ENCODE measurements at places on chromosomes 11 and 22. TPM values are rescaled to one million over a fixed set of nuclear protein-coding genes. Genes with fewer than 3 reads are reported as not detected.

The TBX10 gene
- total RNA-seq, result 0.51 TPM

The GRIK4 gene
- 0.11 TPM for total RNA-seq

The SHISA8 gene
- total RNA-seq, result 6.4 TPM

The OR8G5 gene
- not detected for total RNA-seq

The RAB30 gene
- total RNA-seq, result 24.2 TPM

The BIK gene
- not detected for total RNA-seq

The ABCG4 gene
- total RNA-seq, result 1.5 TPM

DNA sequence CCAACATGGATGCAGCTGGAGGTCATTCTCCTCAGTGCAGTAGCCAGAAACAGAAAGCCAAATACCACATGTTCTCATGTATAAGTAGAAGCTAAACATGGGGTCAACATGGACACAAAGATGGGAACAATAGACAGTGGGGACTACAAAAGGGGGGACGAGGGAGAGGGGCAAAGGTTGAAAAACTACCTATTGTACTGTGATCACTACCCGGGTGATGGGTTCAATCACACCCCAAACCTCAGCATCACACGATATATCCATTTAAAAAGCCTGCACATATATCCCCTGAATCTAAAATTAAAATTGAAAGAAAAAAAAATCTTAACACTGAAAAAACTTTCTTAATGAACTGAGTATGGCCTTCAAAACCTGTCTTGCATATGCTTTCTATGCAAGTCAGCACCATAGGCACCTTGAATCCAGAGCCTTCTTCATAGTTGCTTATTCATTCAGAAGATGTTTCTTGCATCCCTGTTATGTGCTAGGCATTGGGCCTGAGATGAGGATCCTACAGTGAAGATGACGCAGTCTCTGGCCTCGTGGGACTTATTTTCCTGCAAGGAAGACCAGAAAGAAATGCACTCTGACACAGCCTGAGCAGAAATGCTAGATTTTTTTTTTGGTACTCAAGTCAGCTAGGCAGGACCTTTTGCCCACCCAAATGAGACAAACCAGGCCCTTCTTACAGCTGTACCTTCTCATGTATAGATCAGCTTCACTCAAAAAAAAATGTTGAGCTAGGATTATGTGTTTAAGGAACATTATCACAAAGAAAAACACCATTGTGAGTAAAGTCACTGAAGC is 21.0 kb downstream of the NNMT start:
- no peak for DNase-seq

GRCh38 chr11:47564933-47565339 is 463 bp upstream of the PTPMT1 start:
- DNase-seq, result no peak

- DNase-seq, result no peak
Measured at GRCh38 chr11:102457865-102458264, 5.3 kb upstream of the TMEM123 start.

DNA sequence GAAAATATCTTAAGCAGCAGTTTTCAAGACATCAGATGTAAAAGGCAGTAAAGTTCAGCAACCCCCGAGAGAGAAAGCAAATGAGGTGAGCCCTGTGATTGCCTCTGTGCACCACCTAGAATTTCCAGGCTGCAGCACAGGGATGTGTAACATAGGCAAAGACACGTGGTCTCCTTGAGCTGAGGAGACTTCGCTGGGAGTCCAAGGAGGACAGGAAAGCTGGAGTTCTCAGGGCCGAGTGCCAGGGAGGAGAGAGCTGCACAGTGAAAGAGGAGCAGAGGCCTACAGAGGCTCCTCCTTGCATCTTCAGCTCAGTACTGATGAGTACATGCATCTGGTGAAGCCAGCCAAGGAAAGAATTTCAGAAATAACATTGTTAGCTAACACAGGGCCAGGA is 17.6 kb upstream of the TOLLIP start:
- no peak for DNase-seq

GRCh38 chr11:103948187-103948763 is 88.2 kb upstream of the DDI1 start:
- no peak for DNase-seq

GRCh38 chr11:128481135-128481534 is 106.2 kb downstream of the ETS1 start:
- DNase-seq, result no peak

DNA sequence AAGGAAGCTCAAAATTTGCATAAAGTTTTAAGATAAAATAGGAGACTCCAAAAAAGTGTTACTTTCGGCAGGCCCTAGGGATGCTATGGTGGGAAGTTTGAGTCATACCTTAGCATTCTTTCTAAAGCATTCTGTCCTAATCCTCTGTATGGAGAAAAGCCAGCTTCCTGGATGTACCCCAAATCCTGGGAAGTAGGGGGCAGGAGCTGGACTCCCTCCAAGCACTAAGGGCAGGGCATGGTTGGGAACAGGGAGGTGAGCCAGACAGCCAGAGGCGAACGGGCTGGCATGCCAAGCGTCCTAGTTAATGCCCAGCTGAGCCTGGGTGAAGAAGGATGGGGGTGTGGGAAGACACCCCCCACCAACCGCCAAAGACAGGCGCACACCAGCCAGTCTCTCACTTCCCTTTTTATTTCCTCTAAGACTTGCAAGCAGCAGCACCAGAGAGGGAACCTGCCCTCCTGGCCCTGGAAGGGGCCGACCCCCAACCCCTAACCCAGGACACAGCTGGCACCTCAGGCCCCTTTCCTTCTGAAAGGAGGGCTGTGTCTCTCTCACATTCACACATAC is 23.9 kb downstream of the RTN4RL2 start:
- DNase-seq, result no peak

DNA sequence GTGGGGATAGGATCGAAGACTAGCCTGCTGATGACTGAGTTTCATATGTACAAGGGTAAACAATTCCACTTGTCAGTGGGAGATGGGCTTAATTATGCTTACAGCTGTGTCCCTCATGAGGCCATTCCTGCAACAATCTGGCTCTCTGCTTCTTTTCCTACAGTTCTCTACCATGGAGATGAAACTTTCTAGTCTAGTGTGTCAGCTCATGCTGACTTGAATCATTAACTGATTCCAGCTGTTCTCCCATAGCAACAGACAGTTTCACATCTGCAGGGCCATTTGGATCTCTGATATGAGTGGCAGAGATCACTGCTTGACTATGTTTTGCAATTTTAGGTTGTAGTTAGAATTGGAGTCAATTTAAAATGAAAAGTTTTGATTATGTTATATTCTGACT is 1251.7 kb upstream of the RAG2 start:
- no peak for DNase-seq

GRCh38 chr11:111320728-111321568 is 22.6 kb downstream of the POU2AF3 start:
- no peak for DNase-seq

- DNase-seq, result no peak
Measured at GRCh38 chr22:20249797-20250354, 18.2 kb downstream of the RTN4R start.

GRCh38 chr11:101264306-101264705 is 134.7 kb upstream of the PGR start:
- no peak for DNase-seq

Measured in Right ventricle myocardium superior (tissue), 1 donor.